ENCODE measurements at places on chromosomes 11 and 22.

GRCh38 chr22:41873391-41873790 is 40.5 kb downstream of the SREBF2 start:
- no peak for DNase-seq

- DNase-seq = no peak
Measured at GRCh38 chr11:99916078-99916477, 771.0 kb upstream of the ARHGAP42 start.

GRCh38 chr22:23251445-23252093 is 71.3 kb downstream of the BCR start:
- DNase-seq = no peak

DNA sequence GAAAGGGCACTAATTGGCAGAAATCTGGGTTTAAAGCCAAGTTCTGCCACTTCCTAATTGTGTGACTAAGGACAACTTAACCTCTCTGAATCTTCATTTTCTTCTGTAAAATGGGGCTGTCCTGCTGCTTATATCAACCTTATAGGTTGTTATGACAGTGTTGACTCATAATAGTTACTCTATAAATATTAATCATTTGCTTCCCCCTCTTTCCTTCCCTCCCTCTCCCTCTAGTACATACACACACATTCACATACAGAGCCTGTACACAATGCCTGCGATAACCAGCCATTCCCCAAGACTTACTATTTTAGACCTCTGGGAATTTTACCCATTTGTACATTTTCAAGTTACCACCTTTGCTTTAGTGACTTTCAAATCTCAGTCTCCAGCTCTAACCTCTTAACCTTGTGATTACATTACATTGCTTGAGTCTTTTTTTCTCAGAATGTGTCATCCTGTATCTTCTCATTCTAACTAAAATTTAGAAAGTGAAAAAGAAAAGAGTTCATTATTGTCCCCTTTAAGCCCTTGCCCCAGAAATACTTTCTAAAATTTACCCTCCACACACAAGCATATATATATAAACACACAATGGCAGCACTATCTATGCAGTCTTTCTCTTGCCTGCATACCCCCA is 31.9 kb downstream of the GDPD4 start:
- DNase-seq = no peak

DNA sequence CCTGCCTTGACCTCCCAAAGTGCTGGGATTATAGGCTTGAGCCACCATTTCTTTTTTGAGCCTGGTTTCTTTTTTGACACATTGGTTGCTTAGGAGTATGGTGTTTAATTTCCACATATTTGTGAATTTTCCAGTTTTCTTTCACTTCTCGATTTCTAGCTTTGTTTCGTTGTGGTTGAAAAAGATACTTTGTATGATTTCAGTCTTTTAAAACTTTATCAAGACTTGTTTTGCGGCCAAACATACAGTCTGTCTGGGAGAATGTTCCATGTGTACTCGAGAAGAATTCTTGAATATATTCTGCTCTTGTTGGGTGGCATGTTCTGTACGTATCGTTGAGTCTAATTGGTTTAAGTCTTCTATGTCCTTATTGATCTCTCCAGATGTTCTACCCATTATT is 20.8 kb downstream of the SHANK3 start:
- no peak for DNase-seq

DNA sequence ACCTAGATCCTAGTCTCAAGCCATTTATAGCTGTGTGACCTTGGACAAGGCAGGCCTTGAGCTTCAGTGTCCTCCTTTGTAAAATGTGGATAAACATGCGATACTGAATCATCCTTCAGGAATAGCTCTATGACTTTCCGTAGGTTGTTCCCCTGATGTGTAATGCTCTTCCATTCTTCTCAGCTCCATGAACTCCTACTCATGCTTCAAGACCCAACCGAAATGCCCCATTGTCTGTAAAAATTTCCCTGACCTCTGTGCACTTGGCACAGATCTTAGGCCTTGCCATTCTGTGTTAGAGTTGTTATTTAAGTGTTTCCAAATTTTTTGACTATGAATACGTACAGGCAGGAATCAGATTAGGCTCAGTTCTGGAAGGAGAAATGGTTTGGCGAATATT is 3.3 kb upstream of the BEST1 start:
- DNase-seq = no peak

DNA sequence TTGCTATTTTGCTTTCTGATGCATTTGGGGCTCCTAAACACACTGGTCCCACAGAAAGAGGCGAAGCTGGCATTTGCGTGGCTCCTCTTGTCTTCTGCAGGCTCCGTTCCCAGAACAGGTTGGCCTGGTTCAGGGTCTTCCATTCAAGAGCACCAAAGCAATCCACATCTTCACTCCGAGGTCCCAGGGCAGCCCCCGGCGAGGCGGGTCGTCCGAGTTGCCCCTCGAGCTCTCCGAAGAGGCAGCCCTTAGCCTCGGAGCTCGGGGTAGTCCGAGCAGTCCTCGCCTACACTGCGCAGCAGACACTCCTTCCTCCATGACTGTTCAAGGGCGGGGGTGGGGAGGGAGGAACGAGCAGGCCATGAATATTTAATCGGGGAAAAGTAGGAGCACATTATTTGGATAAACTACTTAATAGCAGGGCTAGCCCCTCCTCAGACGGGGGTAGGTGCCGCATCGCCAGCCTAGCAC is 321.3 kb downstream of the BLID start:
- DNase-seq = no peak

- no peak for DNase-seq
Measured at GRCh38 chr11:41222236-41222635, 237.2 kb downstream of the LRRC4C start.

- DNase-seq = no peak
Measured at GRCh38 chr11:13926981-13927380, 35.5 kb upstream of the SPON1 start.

DNA sequence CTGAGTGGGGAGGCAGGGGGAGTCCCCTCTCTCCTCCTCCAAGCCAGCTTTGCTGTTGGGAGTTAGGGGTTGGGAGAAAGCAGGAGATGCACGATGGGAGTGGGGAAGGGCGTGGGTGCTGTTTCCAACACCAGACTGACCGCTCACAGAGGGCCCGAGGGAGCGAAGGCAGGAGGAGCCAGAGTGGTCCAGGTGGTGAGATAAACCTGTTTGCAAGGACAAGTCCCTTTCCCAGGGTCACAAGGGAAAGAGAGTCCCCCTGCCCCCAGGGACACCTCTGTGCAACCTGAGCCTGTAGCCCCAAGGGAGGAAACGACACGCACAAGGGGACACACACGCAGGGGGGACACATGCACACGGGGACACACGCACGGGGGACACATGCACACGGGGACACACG is 42.2 kb downstream of the WNT11 start:
- DNase-seq = no peak

DNA sequence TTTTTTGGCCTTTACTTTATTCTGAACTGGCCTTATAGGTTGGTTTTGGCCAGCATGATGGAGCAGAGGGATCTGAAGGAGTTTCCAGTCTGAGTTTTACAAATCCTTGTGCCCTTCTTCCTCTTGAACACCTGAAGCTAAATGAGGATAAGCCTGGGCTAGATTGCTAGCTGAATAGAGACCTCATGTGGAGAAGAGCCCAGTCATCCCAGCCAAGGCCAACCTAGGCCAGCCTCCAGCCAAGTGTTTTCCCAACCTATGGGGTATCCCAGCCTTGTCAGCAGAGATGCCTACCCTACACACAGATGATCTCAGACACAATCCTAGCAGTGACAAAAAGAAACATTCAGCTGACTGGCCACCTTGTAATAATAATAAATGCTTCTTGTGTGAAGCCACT is 966 bp upstream of the CASP12 start:
- no peak for DNase-seq

DNA sequence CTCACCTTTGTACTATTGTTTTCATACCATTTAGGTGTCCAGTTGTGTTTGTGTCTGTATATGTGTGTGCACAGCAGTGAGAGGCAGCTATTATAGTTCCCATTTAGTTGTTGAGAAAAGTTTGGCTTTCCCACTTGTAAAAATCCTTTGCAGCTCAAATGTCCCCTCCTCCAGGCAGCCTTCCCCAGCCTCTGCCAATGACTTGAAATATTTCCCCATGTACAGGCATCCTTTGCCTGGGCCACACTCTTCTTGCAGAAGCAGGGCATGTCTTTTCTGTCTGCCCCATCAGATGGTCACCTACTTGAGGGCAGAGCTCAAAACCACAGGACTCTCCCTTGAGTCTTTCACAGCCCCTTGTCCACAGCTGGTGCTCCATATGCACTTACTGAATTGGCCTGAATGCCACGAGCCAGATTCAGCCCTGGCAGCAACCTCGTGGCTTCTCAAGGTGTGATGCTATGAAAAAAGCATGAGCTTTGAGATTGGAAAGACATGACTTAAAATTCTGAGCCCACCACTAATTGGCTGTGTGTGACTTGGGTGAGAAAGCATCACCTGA is 39.3 kb downstream of the MYEOV start:
- DNase-seq = no peak

DNA sequence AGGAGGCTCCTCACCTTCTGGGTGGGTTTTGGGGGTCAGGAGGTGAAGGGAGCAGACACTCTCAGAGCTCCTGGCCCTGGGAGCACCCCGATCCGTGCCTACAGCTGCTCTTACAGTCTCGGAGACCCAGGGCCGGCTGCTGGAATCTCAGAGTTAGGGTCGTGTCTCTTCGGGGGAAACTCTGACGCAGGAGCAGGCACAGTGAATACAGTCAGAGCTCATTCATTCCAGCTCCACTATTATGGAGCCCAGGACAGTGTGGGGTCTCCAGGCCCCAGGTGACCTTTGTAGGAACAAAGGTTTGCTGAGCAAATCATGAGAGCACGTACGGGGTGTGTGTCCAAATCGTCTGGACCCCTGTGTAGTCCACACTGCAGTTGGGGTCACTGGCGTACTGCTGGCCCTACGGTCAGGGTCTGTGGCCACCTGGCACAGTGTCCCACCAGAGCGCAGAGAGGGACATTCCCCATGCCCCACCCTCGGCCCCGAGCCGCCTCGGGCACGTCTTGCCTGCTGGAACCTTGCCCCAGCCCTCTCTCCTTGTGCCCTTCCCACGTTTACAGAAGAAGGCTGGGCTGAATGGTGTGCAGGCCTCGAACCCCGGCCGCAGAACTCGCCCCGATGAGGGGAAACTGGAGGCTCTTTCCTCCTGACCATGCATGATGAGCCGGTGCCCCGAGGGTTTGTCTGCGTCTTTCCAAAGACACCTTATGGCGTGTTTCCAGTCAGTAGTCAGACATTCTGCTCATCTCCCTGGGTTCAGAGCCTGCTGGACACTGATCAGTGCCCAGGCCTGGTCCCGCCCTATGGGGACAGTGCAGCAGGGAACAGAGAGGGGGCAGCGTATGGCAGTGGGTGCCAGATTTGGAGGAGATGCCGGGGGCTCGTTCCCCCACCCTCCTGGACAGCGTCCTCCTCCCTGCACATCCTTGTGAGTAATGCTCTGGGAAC is 1166.6 kb downstream of the BRD1 start:
- DNase-seq = no peak

DNA sequence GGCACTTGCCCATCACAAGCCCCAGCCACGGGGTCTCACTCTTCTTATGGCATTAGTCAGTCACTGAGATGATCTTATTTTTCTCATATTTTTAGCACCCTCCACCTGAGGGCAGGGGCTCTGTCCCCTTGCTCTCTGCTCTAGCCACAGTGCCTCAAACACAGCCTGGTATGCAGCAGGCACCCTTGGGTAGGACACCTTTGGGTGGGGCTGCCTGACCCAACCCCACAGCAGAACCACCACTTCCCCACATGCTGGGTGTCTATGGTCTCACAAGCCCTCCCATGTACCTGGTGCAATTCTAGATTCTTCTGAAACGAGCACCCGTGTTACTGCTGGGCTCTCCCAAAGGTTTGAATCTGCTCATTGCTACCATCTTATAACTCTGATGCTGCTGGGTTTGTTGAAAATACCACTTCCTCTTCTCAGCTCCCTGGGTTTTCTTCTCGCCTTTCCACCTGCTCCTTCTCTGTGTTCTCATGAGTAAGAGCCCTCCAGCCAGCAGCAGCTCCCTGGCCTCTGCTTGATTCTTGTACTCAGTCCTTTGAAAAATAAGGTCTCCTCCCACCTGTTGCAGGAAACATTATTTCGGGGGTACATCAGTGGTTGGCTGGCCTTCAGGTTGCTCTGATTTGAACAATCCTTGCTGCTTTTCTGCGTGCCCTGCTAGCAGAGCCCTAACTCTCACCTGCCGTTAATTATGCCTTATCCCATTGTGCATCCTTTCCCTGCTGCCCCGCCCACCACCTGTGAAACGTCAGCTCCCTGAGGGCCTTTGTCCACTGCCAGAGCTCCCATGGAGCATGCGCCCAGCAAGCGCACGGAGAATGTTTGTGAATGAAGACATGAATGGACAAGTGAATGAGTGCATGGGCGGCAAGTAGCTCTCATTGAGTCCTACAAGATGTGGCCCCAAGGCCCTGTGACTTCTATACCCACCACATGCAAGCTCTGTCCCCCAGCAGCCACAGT is 1181.6 kb downstream of the TBC1D22A start:
- no peak for DNase-seq

GRCh38 chr11:1516273-1517067 is 29.9 kb upstream of the MOB2 start:
- DNase-seq = no peak

GRCh38 chr11:17266781-17267180 is 9.8 kb upstream of the NUCB2 start:
- no peak for DNase-seq

GRCh38 chr11:93686812-93687211 is 25.3 kb downstream of the CEP295 start:
- no peak for DNase-seq

- DNase-seq = no peak
Measured at GRCh38 chr22:30869667-30870395, 98.7 kb downstream of the MORC2 start.

DNA sequence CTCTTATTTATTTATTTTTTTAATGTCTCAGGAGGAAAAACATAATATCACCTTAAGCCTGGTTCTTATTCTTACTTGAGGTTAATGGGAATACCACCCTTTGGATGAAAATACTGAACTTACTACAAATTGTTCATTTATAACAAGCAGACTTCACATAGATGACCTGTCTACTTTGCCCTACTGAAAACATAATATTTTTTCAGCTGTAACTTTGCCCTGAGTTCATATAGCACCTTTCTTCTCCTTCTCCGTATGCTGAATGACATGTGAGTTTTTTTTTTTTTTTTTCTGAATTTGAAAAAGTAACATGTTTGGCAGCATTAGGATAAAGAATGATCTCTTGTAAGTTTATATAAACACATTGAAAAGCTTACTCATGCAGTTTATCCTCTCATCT is 186.8 kb downstream of the TMEM135 start:
- DNase-seq = no peak

DNA sequence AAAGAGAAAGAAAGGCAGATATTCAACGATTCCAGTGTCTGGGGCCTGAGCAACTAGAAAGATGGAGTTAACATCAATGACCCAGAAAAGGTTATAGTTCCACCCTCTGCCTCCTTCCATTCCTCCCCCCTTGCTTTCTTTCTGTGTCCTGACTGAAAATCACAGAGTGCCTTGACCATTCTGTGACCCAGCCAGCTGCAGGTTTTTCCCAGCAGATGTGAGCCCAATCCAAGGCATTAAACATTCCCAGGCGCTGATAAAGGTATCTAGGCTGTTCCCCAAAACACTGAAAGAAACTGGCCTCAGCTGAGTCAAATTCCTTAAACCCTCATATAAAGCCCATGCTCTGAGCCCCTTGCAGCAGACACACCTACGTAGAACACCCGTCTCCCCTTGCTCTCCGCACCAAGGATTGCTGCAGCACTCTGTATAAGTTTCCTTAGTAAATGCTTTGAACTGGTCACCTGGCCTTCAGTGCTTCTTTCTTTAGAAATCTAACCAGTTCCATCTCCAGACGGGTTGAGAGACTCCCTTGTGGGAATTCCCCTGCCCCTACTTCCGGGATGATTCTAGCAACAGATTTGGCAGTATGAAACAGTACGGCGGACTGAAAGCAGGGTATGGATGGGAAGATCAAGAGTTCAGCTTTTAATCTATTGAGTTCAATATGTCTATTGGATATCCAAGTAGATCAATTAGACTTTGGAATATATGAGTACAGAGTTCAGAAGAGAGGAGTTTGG is 48.8 kb upstream of the ZC3H12C start:
- no peak for DNase-seq

Data from NCI-H2227 treated with DMSO at 0.1 percent for 48 hours (cell line).